Aorta (tissue), 5 donors: ENCODE measurements at places on chromosomes 7 and 10. TPM values are rescaled to one million over a fixed set of nuclear protein-coding genes. Genes with fewer than 3 reads are reported as not detected.

GRCh38 chr7:135257790-135258189 is 24.2 kb downstream of the STRA8 start:
- DNase-seq, result no peak

GRCh38 chr10:99080275-99080945 is 155.2 kb downstream of the HPSE2 start:
- no peak for DNase-seq

GRCh38 chr10:116476461-116476860 is 48.8 kb downstream of the PNLIPRP3 start:
- no peak for DNase-seq

- DNase-seq, result no peak
These were observed 16.9 kb downstream of the KCNMA1 start for GRCh38 chr10:77620731-77621130.

- no peak for DNase-seq
These were observed 81.4 kb downstream of the ABI1 start for GRCh38 chr10:26779176-26779860.

DNA sequence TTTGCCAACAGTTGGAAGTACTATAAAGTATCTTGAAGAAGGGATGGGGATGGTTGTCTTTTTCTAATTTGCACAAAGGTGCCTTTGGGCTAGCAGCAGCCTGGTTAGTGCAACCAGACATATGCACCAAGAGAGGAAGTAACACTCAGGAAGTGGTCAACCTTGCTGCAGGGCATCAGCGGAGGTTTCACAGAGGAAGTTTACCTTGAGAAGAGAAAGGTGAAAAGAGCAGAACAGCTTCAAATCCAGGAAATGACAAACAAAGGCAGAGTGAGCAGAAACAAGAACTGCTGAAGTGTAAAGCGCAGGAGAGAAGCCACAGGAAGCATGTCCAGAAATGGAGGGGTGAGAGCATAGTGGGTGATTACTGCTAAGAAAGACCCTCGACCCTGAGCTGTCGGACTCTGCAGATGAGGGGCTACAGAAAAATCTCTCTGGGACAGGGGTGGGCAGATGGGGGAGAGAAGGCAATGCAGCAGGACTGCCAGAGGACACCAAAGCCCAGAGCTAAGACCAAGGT is 66.9 kb downstream of the STK17A start:
- no peak for DNase-seq

- no peak for DNase-seq
These were observed 15.1 kb downstream of the ZNF12 start for GRCh38 chr7:6691609-6692106.

GRCh38 chr7:44935016-44935415 is 43.8 kb downstream of the MYO1G start:
- DNase-seq, result no peak

- no peak for DNase-seq
These were observed 92.0 kb upstream of the PAX2 start for GRCh38 chr10:100653238-100653956.

DNA sequence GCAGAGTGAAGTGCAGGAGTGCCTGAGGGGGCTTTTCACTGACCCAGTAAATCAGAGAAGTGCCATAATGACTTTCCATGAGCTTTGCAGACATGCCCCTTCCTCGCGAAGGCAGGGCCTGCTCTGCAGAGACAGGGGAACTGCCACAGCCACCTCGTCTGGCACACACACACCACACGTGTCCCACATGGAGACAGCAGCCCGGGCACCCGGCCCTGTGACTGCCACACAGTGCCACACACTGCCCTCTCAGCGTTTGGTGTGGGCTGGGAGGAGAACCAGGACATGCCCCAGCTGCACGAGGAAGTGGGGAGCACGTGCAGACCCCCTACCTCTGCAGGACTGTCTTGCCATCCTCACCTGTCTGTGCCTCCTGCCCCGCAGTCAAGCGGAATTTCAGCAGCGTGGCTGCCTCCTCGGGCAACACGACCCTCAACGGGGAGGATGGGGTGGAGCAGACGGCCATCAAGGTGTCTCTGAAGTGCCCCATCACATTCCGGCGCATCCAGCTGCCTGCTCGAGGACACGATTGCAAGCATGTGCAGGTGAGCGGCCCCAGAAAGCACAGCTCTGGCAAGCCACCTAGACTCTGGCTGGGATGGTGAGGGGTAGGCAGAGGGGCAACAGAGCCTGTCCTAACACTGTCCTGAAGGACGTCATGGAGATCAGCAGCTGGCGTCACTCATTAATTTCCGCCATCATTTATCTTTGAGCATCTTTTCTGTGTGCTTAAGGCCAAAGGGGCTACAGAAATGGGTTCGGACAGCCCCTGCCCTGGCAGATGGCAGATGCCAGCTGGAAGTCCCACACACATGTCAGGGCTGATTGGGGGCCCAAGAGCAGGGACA is 43.4 kb upstream of the PPIF start:
- DNase-seq, result no peak

DNA sequence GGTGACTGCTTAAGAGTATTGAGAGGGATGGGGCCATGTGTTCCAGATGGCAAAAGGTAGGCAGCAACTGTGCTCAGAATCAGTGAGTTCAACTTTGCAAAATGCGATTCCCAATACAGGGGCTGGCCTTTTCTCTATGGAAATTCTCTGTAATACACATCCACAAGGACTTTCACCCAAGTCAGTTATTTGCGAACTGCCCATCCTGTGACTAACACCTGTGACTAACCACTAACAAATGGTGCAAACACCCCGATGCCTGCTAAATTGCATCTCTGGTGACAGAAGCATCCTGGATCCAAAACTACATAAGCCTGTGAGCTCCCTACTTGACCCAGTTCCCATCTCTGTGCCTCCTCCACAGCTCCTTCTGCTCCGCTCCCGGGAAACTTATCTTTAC is 9.0 kb upstream of the CUZD1 start:
- DNase-seq, result no peak

GRCh38 chr10:1153251-1153763 is 97.1 kb downstream of the WDR37 start:
- DNase-seq, result no peak

DNA sequence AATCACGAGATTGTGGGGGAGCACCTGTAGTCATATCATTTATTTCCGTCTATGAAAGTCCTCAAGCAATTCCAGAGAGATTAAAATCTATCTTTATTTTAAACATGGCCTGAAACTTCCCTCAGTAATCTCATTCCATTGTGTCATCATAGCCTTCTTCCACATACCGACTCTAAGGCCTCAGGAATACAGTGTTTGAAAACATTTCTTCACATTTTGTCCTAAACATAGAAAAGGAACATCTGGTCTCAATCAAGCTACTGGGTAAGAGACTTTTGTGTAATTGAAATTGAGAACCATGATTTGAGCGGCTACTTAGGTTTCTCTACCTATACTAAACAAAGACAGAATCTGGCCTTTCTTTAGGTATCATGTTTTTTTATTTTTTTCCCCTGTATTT is 78.0 kb upstream of the ELMO1 start:
- no peak for DNase-seq

DNA sequence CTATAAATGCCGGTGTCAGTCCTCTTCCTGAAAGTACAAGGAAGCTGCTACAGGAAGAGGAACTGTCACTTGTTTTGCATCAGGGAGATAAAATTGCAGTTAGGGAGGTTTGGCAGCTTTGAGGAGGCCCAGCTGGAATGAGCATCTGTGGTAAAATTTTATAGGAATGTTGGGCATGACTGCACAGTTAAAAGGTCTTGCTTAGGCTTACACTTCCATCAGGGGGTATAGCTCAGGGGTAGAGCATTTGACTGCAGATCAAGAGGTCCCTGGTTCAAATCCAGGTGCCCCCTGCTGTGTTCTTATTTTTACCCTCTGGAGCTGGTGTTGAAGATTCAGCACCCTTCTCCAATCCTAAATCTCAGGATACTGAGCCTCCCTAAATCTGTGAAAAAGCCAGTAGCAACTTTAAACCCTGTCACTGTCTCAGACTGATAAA is 65.9 kb downstream of the ZNF467 start:
- DNase-seq, result no peak

DNA sequence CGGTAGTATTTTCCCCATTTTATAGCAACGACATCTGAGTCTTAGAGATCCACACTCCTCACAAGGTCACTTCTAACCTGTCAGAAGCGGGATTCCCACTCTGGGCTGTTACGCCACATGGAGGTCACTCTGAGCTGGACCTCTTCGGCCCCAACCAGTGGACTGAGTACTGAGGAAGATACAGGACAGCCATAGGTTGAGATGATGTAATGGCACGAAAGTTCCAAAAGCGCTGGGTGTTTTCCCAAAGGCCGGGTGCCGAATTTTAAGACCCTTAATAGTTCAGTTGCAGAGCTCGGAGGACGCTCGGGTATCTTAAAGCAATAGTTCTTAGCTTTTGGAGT is 699 bp downstream of the GHITM start:
- no peak for DNase-seq

DNA sequence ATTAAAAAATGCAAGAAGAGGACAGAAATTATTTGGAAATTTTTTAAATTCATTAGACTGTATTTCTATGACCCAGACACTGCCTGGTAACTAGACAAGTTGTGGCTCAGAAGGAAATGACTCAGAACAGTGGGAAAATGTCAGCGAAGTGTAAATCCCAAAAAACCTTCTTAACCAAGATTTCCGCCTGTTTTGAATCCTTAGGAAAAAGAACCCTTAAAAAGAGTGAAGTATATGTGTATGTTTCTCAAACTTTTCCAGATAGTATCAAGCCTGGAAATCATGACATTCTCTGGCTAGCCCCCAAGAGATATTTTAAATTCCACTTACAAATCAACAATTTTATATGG is 42.7 kb upstream of the PLXNA4 start:
- DNase-seq, result no peak

DNA sequence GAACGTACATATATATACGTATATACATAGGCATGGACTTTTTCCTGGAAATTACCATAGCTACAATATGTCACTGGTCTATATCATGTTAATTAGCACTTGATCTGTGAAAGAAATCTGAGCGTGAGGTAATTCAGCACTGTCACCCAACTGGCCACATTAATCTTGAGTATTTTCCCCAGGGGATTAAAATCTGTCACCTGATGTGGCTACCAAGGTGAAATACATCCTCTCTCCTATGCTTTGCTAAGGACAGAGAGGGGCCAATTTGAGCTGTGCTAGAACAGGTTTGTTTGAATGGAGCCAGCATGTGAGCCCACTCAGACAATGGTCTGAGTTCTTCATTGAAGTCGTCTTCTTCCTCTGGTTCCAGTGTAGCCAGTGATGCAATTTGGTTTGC is 33.3 kb downstream of the CYCS start:
- DNase-seq, result no peak

DNA sequence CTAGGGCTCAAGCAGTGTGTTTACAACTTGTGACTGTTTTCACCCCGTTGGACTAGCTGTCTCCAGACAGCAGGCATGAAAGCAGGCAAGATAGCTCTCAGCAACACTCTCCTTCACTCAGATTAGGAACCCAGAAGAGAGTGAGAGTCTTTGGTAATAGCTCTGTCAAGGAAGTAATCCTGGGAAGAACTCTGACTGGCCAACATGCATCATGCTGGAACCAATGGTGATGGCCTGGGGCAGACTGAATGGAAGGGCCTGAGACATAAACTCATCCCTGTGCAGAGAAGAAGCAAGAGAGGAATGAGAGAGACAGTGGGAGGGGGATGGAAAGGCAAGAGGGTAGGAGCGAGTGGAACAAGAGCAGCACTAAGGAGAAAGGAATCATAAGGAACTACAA is 48.9 kb downstream of the AKR1D1 start:
- DNase-seq, result no peak

- no peak for DNase-seq
These were observed 59.1 kb downstream of the MALSU1 start for GRCh38 chr7:23358152-23358674.

GRCh38 chr10:102795453-102796406 is 41.5 kb downstream of the CYP17A1 start:
- DNase-seq, result no peak

GRCh38 chr7:4066206-4066605 is 615.9 kb upstream of the FOXK1 start:
- no peak for DNase-seq

DNA sequence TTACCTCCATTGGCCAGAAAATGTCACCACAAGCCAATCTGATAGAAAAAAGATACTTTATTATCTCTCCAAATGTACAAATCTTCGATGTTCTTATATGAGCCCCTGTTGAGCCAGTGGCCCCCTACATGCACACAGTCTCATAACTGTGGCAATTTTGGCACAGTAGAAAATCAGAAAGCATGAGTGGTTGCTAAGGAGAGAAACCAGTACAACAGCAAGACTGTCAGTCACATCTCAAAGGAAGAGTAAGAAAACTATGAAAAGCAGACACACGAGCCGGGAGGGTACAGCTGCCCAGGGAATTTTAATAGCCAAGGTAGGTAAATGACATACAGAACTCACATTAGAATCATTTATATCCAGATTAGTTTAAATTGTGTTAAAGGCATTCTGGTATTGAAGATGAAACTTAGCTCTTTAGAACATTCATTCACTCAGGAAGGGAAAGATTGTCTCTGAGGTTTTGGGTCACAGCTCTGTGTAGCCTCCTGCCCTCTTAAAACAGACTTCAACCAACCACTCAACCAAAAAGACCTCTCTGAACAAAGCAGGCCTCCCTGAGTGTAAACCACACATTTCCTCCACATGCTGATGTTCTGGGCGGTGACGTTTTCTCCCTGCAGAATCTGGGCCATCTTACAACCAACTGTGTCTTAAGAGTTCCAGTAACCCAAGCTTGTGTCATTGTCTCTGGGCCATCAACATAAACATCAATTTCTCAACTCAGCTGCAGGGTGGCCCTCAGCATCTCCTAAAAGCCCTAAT is 80.8 kb upstream of the ADAM12 start:
- no peak for DNase-seq

DNA sequence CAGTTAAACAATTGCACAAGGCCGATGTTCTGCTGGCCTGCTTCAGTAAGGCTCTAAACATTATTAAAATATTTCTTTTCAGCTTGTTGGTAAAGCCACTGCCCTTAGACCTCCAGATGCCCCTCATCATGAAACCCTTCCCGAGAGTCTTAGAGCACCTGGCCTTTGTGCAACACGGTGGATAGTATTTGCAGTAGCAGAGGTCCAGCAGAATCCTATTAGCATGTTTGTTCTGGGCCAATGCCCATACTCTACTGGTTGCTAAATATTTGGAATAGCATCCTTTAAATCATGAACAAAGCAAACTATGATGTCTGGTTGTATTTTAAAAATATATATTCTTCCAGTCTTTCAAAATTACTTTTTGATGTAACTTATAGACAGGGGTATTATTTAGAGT is 584.6 kb downstream of the CNTNAP2 start:
- no peak for DNase-seq

The CTNNA3 gene
- total RNA-seq, result 8.9 TPM

The CUZD1 gene
- 0.58 TPM for total RNA-seq

The MAT1A gene
- 0.13 TPM for total RNA-seq

The PTN gene
- 6.4 TPM for total RNA-seq

The PYROXD2 gene
- 17.7 TPM for total RNA-seq

The PLEKHS1 gene
- 0.21 TPM for total RNA-seq

The DNAJC12 gene
- total RNA-seq, result 4.1 TPM

The HOXA7 gene
- 9.3 TPM for total RNA-seq

The TPK1 gene
- total RNA-seq, result 11.5 TPM
